ENCODE measurements at places on chromosomes 13 and 19.

DNA sequence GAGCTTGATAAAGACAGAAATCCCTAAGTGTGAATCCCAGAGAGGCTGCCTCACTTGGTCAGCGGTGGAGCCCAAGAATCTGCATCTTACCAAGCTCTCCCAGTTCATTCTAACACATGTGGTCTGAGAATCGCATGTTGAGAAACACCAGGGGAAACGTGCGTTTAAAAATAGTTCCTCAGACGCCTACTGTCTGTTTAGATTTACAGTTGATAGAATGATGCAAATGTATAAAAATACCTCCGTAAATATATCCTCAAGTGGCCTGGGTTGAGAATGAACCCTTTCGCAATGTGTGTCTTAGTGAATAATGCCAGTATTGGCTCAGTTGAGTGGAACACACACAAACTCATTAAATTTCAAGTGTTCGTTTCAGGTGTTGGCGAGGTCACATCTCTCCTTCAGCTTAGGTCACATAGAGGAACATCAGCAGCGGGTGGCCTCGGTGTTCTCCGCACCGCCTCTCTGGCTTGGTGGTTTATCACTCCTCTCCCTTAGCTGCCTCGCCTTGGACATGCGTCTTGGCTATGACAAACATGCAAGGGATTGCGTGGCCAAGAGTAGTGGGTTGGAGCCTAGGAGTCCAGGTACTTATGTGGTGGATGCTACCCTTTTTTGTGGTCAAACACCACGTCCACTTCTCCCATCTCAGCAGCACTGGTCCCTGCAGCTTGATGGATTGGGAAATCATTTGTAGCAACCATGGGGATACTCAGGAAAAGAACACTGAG lies 117.6 kb upstream of the SPATA13 start:
- DNase-seq = no peak

DNA sequence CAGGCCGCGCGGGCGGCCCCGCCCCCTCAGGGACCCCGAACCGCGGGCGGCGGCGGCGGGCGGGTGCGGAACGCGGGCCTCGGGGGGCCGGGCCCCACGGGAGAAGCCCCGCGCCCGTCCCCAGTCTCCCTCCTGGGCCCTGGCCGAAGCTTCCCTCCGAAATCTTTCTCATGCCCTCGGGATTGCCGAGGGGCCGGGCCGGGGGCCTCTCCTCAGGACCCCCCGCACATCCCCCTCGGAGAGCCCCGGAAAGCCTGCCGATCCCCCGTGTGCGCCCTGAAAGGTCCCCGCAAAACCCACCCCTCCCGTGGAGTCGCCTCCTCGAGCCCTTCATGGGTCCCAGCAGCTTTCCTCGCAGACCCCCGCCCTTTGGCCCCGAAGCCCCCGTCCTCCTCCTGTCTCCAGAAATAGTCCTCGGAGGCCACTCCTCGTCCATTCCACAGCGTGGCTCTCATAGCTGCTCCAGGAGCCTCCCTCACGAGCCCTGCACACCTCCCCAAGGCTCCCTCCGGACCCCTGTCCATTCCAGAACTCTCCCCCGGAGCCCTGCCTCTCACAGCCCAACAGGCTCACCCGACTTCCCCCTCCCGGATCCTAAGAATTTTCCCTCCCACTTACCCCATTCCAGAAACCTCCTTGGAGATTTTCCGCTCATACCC lies 555 bp downstream of the SAMD4B start:
- peak; percentile 14 for DNase-seq

GRCh38 chr13:39941911-39942551 lies 286.6 kb downstream of the COG6 start:
- DNase-seq = no peak

DNA sequence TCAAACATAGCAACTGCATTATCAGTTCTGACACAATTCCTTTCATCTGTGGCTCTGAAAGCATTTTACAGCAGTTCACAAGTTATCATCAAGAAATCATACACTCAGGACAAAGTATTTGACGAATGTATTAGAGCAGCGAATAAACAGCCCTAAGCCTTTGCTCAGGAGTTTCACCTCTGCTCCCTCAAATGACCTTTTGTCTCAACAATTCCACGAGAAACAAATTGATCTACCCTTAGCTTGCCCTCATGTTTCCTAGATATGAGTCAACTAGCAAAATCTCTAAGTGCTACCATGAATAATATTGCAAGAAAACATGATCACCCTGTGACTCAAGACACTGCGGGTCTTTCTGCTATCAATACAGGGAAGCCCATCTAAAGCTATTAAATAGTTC lies 396.1 kb downstream of the EFNB2 start:
- DNase-seq = no peak

DNA sequence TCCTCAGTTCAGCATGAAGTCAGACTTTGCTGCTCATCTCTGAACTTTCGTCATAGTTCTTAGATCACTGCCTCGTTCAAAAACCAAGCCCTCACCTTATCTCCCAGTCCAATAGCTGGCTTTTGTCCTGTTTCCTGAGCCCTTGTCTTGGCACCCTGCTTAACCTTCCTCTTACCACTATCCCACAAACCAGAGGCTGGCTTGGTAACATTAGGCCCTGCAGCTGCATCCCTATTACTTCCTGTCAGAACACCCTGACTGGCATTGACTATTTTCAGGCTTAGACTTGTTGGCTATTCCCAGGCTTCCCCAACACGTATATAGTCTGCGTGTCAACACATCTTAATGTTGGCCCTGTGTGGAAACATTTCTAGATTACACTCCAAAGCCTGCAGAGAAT lies 172.4 kb downstream of the VWA8 start:
- no peak for DNase-seq

Measured in fibroblast of skin of scalp (primary cell).